ENCODE measurements at places on chromosomes 11 and 22.
A peak's percentile ranks its signal among the peaks of the same experiment; 100 is the strongest.

DNA sequence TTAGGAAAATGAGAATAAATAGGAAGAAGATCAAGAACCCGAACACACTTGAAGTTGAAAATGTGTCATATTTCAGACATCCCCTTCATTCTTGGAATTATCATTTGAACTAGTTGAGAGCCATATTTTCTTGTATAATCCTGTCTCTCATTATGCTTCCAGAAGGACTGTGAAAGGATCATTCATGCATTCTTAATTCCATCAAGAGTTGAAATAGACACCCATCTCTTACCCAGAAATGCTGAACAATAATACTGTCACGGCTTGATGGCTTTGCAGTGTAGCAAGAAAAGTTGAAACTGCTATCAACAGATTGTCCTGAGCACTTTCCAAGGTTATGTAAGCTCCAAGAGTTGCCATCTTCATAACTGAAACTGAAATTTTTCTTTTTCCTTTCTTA is 79.7 kb downstream of the ARHGAP42 start:
- DNase-seq = no peak

DNA sequence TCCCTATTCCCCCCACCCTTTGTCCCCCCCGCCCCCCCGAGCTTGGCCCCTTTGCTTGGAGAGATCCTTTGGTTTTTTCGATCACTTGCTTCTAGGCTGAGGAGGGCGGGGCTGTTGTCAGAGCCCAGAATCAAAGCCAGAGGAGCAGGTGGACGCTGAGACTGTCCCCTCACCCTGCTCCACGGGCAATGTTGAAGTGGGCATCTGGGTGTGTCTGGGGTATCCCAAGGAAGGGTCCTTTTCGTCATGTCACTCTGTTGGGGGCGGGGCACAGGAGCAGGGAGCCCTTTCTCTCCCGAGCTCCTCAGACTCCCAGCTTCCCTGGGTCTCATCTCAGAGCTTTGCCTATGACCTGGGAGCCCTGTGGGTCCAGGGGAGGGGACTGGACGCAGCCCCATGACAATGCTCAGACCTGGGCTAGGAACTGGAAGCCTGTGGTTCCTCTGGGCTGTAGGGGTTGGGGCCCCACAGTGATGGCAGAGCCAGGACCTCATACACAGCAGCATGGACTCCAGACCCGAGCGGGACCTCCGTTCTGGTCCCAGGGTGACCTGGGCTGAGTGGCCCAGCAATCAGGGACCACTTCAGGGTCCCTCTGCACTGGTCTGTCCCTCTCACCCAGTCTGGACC is 2.9 kb upstream of the APOBEC3A start:
- no peak for DNase-seq

DNA sequence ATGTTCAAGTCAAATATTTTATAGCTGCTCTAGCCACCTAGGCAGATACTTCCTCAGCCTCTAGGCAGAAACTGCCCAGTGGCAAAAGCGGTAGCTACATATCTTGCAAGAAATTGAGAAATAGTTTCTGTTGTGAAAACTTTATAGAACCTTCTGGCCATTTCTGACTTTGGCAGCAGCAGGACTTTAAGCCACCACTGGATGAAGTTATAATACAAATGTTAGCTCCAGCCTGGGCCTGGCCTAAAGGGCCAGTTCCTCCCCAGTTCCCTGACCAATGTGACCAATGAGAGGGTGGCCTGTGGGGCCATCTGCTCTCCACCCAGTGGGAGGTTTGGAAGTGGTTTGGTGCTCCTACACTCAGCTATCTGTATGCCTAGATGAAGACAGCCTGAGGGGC is 254.0 kb upstream of the NARS2 start:
- DNase-seq = no peak

DNA sequence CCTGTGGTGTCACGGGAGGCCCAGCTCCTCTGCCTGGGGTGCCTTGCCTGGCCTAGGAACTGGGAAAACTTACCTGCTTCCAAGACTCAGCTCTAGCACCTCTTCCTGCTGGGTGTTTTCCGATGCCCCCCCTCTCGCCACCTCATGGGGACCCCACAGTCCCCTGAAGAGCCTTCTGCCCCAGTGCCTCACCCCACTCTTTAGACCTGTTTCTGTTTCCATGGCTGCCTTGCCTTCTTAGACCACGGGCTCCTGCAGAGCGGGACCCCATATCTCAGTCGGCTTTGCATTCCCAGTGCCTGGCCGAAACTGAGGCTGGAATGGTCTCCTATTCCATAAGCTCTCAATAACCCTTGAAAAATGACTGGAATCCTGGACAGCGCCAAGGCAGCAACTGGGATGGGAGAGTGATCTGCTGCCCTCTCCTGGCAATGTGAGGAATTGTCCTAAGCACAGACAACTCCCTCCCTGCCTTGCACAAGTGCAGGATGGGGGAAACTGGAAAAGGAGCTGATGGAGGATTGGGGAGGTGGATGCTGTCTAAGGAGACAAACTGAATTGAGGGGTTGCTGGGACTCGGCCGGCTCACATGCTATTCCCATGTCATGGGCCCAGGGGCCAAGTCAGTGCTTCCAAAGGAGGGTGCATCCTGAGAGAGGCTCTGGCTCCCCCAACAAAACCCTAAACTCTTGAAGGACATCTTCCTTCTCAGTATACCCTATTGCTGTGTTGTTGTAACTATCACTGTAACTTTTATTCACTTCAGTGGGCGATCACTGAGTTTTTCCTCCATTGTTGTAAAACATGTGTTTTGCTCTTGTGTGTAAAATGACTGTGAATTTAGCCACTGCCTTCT is 26.6 kb upstream of the IL17RA start:
- peak; percentile 35 for DNase-seq

DNA sequence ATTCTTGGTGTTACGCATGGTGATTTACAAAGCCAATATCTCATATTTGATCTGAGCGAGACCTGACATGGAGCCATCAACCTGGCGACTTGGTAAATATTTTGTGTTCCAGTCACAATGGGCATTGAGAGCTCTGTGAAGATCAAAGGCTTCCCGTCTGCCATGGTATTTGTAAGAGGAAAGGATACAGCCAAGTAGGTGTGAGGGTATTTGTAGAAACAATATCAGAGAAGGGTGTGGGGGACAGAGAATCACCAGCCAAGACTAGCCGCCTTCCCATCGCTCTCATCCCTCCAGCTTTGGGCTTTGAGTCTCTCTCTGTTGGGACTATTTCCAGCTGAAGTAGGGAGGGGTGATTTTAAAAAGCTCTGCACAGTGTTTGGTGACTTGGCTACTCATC is 173.4 kb upstream of the BDNF start:
- no peak for DNase-seq

- no peak for DNase-seq
These were observed 50.3 kb downstream of the CD6 start for GRCh38 chr11:61021661-61022212.

DNA sequence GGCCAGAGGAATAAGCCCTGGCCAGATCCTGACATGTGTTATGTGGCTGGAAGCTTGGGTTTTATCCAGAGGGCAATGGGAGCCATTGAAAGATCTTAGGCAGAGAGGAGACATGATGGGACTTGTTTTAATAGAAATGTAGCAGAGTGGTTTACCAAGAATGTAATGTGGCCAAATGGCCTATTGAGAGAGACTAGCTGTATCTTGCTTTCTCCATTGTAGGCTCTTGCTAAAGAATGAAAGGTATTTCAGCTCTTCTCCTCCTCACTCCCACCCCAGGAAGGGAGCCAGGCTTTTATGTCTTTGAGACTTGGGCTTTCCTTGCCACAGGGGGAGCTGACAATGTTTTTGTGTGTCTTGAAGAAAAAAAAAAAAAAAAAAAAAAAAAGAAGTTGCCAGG is 82.3 kb downstream of the TRIM29 start:
- DNase-seq = no peak

DNA sequence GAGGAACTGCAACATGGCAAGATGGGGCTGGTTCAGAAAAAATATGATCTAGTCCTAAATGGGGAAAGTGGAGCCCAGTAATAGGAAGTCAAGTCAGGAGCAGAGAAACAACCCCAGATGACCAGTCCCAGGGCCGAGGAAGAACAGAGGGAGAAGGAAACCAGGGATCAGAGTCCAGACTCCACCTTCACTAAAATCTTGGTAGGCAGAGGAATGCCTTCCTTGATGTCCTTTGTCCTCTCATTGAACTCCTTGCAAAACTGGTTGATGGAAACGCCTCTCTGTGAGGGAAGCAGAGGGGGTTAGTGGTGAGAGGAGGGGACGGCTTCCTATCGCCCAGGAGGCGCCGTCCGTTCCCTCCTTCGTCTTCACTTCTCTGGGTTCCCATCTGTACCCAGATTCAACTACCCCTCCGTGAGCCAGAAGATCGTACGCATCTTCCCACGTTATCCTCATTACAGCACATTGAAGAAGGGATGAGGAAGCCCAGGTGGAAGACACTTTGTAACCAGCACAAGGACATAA is 607 bp downstream of the MRPL11 start:
- no peak for DNase-seq

DNA sequence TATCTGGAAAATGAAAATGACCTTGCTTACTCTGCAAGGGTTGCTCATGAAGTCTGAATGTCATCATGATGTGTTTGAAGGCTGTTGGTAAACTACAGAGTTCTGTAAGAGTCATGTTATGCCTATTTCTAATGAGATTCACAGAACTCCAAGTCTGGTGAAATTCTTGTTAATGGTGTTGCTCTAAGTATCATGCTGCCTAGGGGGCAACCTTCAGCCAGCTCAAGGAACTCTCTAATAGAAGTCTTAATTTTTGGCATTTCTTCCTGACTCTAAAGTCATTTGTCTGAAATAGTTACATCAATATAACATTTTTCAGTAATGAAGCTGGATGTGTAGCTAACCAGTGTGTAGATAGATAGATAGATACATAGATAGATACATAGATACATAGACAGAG is 302.8 kb downstream of the FAT3 start:
- no peak for DNase-seq

DNA sequence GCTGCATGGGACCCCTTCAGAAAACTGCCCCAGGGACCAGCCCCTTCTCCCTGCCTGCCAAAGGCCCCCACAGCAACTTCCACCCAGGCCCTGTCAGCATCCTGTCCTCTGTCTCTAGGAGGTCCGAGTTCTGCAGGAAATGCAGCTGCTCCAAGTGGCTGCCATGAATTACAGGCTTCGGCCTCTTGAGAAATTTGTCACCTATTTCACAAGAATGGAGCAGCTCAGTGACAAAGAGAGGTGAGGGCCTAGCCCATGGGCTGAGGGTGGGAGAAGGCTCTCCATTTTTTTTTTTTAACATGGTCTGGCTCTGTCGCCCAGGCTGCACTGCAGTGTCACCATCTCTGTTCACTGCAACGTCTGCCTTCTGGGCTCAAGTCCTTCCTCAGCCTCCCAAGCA is 7.3 kb downstream of the RGL4 start:
- no peak for DNase-seq

DNA sequence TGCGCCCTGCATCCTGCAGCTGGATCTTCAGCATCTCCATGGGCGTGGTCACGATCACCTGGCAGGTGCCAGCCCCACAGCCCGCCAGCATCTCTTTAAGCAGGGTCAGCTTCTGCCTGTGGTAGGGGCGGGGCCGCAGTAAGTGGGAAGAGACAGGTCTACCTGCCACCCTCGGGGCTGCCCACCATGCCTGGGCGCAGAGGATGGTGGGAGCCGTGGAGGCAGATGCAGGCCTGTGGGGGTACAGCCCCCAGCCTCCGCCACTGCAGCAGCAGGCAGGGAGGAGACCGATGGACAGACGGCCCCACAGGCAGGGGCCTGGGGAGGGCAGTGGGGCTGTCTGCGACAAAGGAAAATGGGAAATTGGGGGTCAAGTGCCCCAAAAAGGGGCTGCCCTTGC is 3.0 kb upstream of the CEND1 start:
- no peak for DNase-seq

DNA sequence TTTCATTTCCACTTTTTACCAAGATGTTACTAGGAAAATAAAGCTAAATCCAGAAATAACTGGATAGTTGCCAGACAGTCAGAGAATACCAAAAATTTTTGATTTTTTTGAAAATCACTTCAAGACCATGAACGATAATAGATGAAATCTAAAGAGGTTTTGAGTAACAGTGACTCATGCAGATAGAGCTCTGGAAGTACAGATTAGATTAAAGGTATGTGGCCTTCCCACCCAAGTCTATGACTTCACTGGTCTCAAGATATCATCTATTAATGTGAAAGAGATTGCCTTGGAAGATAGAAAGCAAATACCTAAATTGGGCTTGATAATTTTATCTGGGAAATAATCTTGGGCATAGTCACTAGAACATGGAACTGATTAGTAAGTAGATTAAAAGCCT is 415.9 kb downstream of the METTL15 start:
- DNase-seq = no peak

DNA sequence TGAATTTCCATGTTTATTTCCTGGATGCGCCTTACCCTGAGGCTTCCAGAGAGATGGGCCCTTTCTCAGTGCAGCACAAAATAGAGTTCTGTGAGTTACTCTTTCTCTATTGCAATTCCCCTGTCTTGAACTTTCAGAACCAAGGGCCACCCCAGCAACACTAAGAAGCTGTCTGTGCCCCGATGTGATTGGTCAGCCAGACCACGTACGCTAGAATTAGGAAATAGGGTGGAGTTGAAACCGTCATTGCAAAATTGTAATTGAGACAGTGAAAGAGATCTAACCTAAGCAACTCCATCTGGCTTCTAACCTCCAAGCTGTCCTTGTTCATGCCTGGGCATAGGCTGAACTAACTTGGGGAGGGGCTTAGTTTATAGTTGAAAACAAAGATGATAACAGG is 981.3 kb downstream of the OPCML start:
- DNase-seq = no peak

- DNase-seq = no peak
These were observed 492.9 kb upstream of the ANO3 start for GRCh38 chr11:25838918-25839625.

GRCh38 chr22:17972385-17973191 is 51.8 kb downstream of the MICAL3 start:
- DNase-seq = peak; percentile 88

- no peak for DNase-seq
These were observed 56.1 kb upstream of the PTPRJ start for GRCh38 chr11:47924184-47924691.

DNA sequence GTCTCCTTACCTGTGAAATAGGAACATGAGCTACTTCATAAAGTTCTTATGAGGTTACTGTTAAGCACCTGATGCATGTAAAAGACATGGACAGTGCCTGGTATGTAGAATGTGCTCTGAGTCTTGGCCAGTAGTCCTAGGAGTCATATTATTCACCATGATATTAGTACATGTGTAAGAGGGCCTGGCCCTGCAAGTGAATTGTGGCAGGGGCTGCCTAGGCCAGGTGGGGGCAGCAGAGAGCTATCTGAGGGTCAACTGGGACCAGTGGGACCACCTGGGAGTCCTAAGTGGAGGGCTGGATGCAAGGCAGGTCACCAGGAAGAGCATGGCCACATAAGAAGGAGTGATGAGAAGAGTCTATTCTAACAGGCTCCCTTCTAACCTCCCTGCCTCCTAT is 529.5 kb downstream of the SOX6 start:
- DNase-seq = no peak

GRCh38 chr11:88041679-88042078 is 133.6 kb downstream of the RAB38 start:
- no peak for DNase-seq

DNA sequence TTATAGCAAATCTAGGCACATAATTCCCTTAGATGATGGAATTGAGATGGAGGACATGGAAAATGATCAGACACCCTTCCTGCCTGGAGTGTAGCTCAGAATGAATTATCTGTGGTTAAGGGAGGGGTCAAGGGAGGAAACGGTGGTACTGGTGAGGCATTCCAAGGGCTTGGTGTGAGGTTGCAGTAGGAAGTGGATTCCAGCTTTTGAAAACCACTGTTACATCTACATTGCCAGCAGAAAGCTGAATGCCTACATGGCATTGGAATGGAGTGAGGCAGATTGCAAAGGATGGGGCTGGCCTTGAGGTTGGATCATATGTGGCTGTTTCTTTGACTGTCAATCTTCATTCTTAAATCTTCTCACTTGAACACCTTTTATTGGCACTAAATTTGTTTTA is 684.4 kb downstream of the NTM start:
- DNase-seq = no peak

GRCh38 chr11:61384271-61385242 is 7.8 kb upstream of the TMEM216 start:
- DNase-seq = no peak
